ENCODE measurements at places on chromosomes 12 and 14. TPM values are rescaled to one million over a fixed set of nuclear protein-coding genes. Genes with fewer than 3 reads are reported as not detected.

GRCh38 chr12:50749459-50749882 is 14.4 kb upstream of the ATF1 start:
- DNase-seq = no peak

GRCh38 chr14:51302295-51303030 is 62.4 kb downstream of the TMX1 start:
- no peak for DNase-seq

Gene SMIM41
- 0.30 TPM for polyA plus RNA-seq

- no peak for DNase-seq
Measured at GRCh38 chr12:111344254-111344875, 24.5 kb downstream of the PHETA1 start.

GRCh38 chr12:90260136-90260535 is 551.5 kb upstream of the ATP2B1 start:
- no peak for DNase-seq

DNA sequence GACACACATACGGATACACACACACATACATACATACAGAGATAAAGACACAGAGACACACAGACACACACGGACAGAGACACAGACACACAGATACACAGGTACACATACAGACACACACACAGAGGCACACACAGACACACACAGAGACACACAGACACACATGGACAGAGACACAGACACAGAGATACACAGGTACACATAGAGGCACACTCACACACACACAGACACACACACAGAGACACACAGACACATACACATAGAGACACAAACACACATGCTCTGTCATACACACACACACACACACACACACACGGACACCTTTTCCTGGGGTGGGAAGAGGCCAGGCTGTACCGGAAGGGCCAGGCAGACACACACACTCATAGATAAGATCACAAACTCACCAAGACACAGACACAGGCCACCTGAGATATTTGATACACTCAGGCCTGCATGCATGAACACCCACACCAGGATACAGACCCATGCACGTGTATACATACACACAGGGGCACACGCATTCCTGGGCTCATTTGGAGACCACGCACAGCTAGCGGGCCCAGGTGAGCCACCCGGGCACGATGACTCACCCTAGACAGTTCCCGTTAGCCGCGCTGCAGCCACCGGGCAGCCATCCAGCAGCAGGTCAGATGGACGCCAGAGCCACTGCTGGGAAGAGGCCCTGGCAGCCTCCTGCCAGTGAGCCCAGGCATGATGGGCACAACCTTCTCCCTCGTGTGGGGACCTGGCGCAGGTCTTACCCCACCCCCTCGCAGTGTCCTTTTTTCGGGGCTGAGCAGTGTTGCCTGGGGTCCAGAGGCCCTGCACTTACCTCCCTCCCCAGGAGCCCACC is 1.8 kb upstream of the AHNAK2 start:
- DNase-seq = no peak

DNA sequence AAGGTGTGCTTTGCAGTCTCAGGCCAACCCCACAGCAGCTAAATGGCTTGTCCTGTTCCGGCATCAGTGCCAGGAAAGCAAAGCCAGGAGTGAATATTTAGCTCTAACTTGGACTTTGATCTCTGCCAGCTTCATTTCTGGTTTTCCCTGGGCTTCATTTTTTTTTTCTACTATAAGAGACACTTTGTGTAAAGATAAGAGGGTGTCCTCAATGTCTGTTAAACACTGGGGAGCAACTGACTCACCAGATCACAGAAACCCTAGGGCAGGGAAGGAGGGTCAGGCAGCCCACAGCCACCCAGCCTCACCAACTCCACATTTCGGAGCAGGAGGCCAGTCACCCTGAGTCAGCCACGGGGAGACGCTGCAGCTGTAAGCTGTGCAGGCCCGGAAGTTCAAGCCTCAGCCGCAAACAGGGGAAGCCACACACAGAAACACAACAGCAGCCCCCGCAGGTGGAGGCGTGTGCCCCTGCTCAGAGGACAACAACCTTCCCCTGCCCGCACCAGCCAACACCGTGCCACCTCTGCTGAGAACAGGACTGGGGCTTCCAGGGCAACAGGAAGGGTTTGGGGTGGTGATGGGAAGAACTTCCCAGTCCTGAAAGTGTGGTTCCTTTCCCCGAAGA is 6.3 kb downstream of the TNFRSF1A start:
- DNase-seq = no peak

DNA sequence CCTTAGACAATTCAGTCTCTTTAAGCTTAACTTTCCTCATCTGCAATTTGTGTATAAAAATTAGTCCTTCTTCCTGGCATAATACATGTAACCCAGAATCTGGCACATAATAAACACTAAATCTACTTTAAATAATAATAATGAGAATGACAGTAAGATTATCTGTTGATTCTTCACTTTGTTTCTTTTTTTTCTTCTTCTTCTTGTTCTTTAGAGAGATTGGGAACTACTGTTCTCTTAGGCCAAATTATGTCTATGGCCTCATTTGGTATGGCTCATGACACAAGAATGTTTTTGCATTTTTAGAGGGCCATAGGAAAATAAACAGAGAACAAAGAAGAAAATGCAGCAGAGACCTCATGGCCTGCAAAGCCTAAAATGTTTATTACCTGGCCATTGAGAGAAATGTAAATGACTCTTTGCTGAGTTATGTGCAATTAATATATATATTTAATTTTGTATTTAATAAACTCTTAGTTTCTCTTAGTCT is 275.8 kb downstream of the SLC6A15 start:
- no peak for DNase-seq

- DNase-seq = no peak
Measured at GRCh38 chr14:33755358-33755757, 195.5 kb downstream of the EGLN3 start.

DNA sequence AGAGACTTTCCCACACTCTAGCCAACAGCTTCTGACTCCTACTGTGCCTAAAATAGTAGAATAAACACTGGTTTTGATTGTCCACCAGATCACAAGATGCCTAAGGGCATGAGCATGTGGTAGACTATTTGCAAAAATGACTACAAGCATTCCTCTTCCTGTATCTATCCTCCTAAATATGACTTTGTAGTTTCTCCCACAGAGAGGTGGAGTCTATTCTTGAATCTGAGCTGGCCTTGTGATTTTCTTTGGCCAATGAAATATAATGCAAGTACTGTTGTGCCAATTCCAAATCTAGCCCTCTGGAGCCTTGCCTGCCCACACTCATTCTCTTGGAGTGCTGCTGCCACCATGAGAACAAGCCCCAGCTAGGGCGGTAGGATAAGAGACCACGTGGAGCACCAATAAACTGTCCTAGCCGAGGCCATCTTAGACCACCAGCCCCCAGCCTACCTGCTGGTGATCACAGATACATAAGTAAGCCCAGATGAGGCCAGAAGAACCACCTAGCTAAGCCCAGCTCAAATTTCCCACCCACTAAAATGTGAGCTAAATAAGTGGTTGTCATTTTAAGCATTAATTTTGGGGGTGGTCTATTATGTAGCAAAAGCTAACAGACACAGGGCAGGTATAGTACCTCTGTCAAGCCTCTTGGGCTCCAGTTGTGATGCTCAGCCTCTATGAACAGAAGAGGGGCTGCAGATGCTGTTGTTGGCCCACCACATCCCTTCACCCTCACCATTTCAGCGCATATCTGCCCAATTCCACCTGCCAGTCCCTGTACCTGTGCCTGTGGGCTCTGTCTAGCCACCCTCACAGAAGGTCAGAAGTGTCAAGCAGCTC is 17.9 kb downstream of the ZFP36L1 start:
- DNase-seq = no peak

DNA sequence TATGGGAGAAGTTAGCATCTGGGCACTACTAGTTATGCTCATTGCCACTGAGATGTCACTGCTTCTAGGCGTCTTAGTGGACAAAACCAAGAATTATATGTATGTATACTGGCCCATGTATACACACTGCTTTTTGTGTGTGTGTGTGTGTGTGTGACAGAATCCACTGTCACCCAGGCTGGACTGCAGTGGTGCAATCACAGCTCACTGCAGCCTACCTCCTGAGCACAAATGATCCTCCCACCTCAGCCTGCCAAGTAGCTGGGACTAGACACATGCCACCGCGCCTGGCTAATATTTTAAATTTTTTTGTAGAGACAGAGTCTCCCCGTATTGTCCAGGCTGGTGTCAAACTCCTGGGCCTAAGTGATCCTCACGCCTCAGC is 25.2 kb downstream of the LIMA1 start:
- DNase-seq = no peak

Gene TEAD4
- 18.5 TPM for polyA plus RNA-seq

DNA sequence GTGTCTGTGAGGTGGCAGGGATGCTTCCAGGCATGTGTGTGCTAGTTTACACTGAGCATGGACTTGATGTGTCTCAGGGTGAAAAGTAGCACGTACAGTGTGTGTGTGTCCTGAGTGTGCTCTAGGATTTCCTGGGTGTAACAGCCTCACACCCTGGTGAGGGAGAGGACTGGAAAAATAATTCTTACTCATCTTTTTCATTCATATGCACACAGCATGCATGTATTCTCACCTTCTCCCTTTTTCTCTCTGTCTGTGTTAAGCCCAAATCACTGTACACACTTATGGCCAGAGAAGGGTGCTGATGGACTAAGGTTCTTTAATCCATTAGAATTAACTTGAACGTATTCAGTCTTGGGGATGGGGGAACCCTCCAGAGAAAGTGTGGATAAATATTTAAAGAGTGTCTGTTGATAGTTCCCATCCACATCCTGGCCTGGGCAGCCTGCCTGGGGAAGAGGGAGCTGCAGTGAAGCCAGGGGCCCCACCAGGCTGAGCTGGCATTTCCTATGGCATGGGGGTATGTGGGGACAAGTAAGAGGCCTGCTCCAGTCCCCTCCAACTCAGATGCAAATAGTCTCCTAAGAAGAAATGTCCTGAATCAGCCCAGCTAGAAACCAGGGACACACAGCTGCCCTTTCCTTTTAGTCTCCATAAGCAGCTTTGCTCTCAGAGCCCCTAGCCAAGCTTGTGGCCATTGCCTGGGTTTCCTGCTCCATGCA is 1.1 kb upstream of the HOXC8 start:
- no peak for DNase-seq

GRCh38 chr12:87768501-87769287 is 260.5 kb downstream of the C12orf50 start:
- no peak for DNase-seq

DNA sequence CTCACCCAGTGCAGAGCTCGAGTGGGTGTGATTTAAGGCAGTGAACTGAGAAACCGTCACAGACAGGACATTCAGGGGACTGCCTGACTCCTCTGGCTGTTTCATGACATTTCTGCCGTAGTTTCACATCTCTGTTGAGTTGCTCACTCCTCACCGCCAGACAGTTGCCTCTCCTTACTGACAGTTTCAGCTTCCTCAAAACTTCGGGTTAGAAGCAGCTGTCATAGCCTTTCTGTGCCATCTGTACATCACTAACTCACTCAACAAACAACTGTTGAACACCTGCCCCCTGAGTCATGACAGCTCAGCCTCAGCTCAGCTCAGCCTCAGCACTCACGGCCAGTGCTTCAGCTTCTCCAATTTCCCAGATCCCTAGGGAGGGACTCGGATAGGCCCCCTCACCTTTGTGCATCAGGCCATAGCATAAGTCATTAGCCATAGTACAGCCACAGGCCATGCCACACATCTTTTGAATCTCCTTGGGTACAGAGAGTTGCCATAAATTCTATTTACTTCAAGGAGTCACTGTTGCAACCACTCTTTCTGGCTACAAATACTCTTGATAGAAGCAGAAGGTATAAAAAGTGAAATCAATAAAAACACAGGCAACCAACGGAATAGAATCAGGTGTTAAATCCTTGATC is 6.2 kb upstream of the SLC15A4 start:
- no peak for DNase-seq

DNA sequence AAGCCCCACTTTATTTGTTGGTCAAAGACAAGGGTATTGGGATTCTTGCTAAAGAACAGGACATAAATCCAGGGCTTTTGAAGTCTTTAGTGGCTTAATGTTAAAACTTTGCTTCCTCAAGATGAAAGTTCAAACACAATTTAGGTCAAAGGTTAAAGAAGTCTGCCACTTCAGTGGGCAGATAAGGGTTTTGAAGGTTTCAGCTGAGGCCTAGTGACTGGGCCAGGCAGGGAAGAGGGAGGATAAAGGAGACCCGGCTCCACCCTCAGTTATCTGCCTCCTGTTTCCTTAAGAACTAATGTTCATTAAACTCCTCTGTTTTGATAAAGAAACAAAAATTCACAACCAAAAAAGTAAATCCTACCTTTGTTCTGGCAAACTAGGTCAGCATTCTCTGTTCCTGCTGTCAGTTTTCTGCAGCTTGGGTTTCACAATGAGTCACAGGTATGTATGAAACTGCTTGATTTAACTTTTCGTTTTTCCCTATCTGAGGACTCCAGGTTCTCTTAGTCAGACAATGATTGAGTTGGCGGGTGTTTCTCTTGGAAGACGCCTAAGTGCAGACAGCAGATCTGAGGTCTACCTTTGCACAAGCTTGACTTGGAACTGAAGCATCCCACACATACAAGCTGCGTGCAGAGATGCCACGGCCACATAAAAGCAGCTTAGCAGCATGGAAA is 208.3 kb downstream of the EXOC5 start:
- DNase-seq = no peak

GRCh38 chr12:53145383-53146260 is 34.9 kb upstream of the ZNF740 start:
- DNase-seq = no peak

Data from right renal pelvis (tissue), 4 donors.